Myocyte (in vitro differentiated cells): ENCODE measurements at places on chromosomes 3 and 15. TPM values are rescaled to one million over a fixed set of nuclear protein-coding genes. Genes with fewer than 3 reads are reported as not detected.

DNA sequence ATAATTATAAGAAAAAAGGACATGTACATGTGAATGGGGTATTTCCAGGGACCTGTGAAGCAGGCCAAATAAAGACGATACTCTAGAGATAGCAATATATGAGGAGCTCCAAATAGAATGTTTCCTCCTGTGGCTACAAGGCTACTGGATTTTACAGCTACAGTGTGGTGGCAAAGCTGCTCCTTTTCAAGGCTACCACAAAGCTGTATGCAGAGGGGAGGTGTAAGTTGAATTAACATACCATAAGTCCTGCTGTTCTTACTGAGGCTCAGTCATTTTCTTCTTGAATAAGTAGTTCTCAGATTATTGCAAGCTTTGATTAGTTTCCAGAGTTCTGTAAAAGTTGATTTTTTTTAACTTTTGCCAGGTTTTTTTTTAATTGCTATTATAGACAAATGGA is 1184.6 kb upstream of the EPHA6 start:
- DNase-seq: no peak

DNA sequence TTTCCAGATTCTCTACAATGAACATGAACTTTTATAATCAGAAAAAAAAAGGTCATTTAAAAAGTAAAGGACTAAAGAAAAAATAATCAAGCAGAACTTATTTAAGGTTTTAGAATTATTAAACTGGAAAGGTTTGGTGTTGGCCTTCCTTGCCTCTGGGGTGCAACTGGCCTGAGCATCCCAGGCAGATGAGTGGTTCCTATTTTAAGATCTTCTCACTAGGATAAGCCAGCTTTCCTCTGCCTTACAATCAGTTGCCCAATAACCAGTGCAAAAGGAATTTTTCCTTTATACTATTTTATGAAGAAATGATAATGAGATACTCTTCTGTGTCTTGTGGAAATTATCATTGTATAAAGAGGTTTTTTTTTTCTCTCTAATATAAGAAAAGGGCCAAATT is 56.6 kb downstream of the SEC22A start:
- peak; percentile 18 for DNase-seq

- no peak for DNase-seq
Observed at GRCh38 chr3:194833114-194833910, 147.6 kb downstream of the FAM43A start.

DNA sequence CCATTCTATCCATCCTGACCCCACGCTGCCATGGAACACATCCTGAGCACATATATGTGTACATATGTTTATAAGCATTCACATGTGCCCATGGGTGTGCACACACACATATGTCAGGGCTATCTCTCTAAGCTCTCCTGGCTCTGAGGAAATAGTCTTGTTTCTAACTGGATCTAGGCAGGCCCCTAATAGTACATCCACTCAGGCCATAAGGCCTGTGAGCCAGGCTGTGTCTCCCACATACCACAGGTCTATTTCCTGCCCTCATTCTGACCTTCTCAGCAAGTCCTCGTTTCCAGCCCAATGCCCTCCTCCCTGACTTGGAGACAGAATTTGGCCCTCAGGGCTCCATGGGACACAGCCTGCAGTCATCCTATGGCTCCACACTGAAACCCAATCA is 284.8 kb upstream of the CTNNB1 start:
- no peak for DNase-seq

GOLGA6L4 gene
- total RNA-seq: 0.29 and 0.36 TPM in 2 replicates

DNA sequence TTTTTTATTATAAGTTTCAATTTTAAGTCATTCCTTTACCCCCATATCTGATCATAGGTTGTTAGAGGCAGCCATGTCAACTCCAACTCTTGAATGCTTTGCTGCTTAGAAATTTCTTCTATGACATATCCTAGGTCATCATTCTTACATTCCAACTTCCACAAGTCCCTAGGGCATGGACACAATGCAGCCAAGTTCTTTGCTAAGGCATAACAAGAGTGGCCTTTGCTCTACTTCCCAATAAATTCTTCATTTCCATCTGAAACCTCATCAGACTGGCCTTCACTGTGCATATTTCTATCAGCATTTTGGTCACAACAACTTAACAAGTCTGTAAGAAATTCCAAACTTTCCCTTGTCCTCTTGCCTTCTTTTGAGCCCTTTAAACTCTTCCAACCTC is 28.5 kb downstream of the TRIM42 start:
- DNase-seq: no peak

DNA sequence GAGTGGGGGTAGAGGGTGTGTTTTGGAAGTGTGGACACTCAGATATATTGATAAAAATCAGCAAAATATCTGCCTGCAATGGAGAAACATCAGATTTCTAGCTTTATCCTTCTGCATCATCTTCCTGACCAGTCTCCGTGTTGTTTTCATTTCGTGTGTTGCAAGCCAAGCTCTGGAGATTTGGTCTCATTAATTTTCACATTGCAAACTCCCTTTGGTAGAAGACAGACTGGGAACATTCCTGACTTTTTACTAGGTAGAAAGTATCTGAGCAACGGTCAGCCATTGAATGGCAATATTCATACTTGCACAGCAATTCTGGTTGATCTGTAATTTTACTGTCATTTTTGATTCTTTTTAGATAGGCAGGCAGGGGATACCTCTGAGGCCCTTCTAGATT is 30.4 kb downstream of the FSTL1 start:
- DNase-seq: no peak

- no peak for DNase-seq
Observed at GRCh38 chr15:25712961-25713355, 150.2 kb downstream of the ATP10A start.

GRCh38 chr3:180749796-180750195 is 70.5 kb upstream of the CCDC39 start:
- DNase-seq: no peak

DNA sequence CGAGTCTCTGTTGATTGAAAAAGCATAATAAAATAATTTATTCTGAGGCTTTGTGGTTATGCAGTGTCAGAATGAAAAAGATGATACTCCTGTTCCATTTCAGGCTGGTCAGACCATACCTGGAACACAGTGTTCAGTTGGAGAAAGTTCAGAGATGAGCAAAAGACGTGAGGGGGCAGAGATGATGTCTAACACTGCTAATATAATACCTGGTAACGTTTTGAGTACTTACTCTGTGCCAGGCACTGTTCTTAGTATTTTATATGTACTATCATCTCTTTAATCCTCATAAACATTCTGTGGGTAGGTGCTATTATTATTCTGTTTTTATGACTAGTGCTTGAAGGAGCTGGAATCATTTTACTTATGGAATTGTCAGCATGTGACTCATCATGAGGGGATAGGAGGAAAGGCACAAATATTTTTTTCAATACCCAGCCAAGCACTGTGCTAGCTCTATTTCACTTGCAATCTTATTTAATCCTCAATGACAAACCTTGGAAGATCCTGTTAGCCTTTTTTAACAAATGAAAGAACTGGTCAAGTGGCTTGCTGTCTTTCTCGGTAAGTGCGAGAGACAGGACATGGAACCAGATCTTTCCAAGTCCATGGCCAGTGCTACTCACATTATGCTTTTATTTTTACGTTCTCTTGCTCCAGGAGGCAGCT is 31.8 kb downstream of the IQGAP1 start:
- DNase-seq: peak; percentile 55

RTP4 gene
- total RNA-seq: 0.11 TPM in 1 of 2 replicates, not detected in the other
